ENCODE measurements at places on chromosomes 11 and 22. TPM values are rescaled to one million over a fixed set of nuclear protein-coding genes. Genes with fewer than 3 reads are reported as not detected.

DNA sequence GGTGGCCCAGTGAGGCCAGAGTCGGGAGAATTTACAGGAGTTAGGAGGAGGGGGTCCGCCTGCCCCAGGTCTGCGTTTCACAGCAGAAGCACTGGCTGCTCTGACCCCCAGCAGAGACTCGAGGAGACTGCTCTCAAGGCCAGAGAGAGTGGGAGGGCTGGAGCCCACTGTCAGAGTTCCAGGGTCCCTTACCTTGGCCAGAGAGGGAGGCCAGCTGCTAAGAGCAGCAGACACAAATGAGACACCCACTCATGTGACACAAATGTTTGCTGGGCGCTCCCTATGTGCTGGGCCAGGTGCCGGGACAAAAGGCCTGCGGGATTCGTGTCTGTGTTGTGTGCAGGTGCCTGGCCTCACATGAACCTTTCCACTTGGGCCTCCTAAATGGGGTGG lies 2.8 kb upstream of the TNFRSF13C start:
- DNase-seq, result no peak

Gene APOBEC3A
- not detected for total RNA-seq

DNA sequence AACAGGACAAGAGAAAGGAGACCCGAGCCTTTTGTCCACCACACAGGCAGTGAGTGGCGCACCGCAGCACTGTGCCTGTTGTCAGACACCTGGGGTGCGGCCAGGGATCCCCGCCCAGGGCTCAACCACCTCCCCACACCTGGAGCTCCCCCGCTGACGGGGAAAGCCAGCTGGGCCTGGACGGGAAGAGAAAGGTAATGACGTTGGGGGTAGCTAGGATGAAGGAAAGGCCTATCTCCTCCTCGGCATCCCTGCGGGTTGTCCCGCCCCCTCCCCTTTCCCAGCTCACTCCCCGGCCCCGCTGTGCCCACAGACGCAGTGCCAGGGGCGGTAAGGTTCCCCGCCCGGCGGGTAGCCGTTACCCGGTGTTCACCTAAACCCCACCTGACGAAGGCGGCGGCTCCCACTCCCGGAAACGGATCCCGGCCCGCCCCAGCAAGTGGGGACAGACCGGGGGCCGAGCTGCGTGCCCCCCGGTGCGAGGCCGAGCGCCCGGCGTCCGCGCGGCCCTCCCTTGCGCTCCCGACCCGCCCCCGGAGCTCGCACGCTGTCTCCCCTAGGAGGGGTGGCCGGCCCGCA lies 495 bp downstream of the HYOU1 start:
- no peak for DNase-seq

DNA sequence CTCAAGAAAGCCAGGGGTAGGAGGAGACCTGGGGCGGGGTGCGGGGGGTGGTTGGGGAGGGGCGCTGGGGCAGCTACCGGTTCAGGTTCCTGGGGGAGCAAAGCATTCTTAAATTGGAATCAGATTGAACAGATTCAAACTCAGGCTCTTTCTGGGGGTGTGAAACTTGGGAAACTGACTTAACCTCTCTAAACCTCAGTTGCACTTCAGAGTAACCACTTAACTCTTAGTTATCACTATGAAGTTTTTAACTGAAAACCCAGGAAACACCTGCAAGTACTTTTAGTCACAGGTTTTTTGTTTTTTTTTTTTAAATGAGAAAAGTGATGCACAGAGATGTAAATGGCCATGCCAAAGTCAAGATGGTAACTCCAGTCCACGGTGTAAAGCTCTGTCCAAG lies 72.0 kb downstream of the RCN1 start:
- DNase-seq, result no peak

DNA sequence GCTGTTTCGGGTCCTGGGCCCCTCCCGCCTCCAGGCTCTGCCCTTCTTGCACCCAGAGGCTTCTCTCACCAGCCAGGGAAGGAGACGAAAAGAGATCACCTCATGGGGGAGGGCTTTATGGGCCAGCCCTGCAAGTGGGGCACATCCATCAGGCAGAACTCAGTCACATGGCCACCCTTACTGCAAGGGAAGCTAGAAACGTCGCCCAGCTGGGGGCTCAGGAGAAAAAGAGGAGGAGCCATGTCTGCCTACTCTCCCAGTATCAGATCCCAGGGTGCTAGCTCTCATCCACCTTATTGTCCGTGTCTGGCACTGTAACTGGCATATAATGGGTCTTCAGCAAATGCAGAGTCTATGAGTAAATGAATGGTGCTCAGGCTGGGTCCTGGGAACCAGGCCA lies 24.2 kb downstream of the MFNG start:
- DNase-seq, result no peak

GRCh38 chr11:9461760-9462134 lies 935 bp downstream of the ZNF143 start:
- no peak for DNase-seq

Gene CHRM1
- total RNA-seq, result not detected

Gene CENPM
- total RNA-seq, result 22.9 TPM

- no peak for DNase-seq
Observed at GRCh38 chr11:6557761-6558674, 45.4 kb downstream of the RRP8 start.

DNA sequence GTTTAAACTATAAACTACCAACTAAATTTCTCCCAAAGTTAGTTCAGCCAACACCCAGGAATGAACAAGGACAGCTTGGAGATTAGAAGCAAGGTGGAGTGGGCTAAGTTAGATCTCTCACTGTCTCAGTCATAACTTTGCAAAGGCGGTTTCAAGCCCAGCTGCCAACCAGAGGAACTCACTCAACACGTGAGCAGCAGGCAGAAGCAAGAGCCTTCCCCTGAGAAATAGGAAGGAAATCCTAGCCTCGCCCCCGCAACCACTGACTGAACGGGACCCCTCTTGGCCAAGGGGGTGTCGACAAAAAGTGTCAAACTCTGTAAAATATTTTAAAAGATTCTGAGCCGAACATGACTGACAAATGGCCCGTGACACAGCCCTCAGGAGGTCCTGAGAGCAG lies 4.4 kb upstream of the KRTAP5-9 start:
- DNase-seq, result no peak

- DNase-seq, result no peak
Observed at GRCh38 chr22:46627806-46628482, 7.8 kb downstream of the GRAMD4 start.

DNA sequence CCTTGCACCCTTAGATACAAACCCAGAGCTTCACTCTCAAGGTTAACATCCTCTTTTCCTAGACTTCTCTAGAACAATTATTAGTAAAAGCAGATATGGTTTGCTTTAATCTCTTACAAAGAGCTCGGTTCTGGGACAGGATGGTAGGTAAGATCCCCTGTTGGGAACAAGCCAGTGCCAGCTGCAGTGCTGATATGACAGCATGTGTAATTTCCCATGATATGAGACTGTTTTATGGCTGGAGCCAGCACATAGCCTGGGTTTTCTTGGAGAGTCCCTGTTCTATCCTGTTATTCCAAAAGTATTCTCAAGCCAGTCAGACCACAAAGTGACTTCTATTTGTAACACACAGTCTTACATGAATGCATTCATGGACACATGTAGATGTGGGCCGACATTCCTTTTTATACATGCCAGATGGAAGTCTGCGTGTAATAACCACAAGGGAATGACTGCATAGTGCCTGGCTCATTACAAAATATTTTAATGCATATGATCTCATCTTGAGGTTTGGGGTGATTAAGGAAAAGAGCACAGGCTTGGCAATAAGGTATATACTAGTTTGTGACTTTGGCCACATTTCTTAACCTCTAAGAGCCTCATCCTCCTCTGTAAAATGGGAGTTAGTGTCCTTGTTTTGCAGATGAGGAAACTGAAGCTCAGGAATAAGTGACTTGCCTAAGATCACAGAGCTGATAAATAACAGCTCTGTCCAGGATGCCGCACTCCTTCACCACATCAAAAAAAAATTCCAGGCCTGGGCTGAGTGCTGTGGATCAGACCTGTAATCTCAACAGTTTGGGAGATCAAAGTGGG lies 21.8 kb downstream of the CLMP start:
- DNase-seq, result no peak

Gene PRRG4
- 0.64 TPM for total RNA-seq

Gene TMPRSS4
- not detected for total RNA-seq

Gene MS4A15
- total RNA-seq, result not detected

DNA sequence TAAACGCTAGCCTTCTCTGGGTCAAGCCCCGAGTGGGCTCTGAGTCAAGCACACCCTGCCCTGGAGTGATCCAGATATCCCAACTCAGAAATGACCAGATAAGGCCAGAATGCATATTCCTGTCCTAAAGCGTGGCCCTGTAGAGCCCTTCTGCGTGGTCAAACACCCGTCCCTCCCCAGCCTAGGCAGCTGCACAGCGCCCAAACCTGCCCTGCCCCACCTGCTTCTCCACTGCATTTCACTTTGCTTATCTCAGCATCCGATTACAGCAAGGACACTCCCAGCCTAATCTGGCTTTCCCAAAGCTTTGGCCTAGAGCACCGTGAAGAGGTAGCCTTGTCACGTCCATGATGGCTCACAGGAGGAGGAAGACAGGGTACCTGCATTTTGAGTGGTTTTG lies 11.9 kb upstream of the TMPRSS4 start:
- no peak for DNase-seq

DNA sequence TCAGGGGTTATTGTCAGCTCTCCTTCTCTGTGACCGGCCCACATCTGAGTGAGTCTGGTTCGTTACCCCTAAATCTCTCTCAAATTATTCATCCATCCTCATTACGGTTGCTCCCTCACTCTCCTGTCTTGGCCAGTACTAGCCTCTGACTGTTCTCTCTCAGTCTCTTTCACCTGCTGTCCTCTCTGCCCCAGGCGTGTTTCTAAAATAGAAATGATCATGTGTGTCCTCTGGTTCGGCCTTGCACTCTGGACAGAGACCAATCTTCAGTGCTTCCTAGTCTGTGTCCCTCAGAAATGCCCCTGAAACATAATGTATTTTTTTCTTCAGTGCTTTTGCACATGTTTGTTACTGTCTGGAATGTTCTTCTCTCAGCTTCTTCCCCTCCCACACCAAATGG lies 4.9 kb downstream of the PSMD13 start:
- DNase-seq, result no peak

DNA sequence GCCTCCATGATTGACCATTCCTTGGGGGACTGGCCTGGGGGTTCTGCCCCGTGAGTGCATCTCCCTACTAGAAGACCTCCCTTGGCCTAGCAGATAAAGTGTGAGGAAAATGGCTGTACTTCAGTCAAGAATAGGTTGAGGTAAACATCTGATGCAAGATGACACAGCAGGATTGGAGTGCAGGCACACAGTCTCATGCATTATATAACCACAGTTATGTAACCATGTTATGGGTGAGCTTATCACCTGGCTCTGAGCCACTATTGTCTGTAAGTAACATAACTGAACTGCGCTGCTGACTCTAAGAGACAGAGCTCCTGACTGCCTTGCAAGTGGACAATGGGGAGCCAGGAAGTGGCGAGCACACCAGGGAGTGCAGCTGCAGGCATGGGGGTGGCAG lies 378.7 kb upstream of the ANO5 start:
- no peak for DNase-seq

- DNase-seq, result no peak
Observed at GRCh38 chr22:33401291-33401690, 343.1 kb upstream of the SYN3 start.

GRCh38 chr22:23241562-23242472 lies 61.5 kb downstream of the BCR start:
- DNase-seq, result no peak

DNA sequence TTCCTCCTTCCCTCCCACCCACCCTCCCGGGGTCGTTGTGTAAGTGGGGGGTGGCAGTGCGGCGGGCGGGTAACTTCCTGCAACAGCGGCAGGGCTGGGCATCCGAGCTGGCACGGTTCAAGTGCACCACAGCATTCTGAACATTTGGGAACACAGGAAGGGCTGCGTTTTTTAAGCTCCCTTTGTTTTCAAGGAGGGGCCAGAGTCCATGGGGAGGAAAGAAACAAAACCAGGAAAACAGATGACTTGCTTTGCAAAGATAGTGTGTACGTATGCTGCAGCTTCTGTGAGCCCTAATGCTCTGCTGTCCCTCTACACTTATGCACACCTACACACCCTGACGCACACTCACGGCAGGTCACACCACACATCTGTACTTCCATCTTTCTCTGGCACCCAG lies 152.5 kb downstream of the FBXO7 start:
- DNase-seq, result no peak

DNA sequence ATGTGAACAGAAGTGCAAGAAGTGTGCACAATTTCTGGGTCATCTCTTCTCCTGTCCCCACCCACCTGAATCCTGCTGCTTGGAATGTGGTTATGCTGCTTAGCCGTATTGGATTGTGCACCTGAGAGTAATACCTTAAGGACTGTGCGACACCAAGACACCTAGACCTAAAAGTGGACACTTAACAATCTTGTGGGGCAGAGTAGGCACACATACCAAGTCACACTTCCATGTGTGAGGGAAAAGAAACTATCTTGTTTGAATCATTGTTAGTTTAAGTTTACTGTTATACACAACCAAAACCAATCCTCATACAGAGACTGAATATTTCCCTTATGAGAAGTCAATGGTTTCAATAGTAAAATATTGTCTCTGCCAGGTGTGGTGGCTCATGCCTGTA lies 93.7 kb downstream of the CCDC83 start:
- no peak for DNase-seq

DNA sequence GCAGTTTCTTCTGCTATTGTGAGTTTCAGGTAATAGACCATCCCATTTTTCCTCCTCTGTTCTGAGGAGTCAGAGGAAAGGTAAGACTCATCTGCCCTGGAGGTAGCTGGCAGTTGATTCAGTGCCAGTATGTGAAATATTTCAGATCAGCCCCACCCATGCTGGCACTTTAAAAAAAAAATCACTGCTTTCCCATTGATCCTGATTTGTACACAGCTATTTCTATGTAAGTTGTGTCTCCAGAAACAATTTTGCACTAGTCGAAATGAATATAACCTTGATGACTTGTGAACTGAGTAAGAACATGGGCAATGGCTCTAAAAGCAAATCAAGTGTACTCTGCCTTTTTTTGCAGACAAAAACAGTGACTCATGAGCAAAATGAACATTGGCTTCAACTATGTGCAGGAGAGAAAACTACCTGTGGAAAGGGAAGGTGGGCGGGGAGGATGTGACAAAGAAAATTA lies 82.0 kb upstream of the OR5AK2 start:
- DNase-seq, result no peak

Gene SMC1B
- total RNA-seq, result not detected

Gene GAL
- 37.1 TPM for total RNA-seq

DNA sequence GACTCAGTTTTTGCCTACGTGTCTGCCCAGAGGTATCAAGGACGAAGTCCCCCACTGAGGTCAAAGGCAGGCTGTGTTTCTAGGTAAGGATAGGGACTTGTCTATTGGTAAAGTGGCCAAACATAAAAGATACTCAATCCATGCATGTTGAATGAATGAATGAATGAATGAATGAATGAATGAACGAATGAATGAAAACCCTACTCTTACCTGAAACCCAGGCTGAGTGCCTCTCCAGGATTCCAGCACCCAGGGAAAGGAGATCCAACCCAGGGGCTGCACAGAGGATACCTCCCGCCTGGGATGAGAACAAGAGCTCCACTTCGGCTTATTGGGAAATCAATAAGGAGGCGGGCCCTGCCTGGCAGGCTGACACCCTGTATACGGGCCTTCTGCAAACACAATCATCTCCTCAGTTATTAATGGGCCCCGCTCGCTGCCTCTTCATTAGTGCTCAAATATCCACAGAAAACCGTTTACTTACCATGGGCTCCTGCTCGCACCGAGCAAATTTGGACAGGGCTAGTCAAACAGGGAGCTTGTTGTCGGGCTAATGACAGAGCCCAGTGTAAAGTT lies 177.4 kb downstream of the BUD13 start:
- DNase-seq, result no peak
